Mesothelial cell of epicardium (in vitro differentiated cells): ENCODE measurements at places on chromosomes 5 and 9.

- DNase-seq, result no peak
Observed at GRCh38 chr5:32323741-32324140, 11.0 kb upstream of the MTMR12 start.

- no peak for DNase-seq
Observed at GRCh38 chr5:149759986-149760853, 30.1 kb downstream of the PPARGC1B start.

- no peak for DNase-seq
Observed at GRCh38 chr9:82418334-82418733, 429.8 kb downstream of the SPATA31D1 start.

DNA sequence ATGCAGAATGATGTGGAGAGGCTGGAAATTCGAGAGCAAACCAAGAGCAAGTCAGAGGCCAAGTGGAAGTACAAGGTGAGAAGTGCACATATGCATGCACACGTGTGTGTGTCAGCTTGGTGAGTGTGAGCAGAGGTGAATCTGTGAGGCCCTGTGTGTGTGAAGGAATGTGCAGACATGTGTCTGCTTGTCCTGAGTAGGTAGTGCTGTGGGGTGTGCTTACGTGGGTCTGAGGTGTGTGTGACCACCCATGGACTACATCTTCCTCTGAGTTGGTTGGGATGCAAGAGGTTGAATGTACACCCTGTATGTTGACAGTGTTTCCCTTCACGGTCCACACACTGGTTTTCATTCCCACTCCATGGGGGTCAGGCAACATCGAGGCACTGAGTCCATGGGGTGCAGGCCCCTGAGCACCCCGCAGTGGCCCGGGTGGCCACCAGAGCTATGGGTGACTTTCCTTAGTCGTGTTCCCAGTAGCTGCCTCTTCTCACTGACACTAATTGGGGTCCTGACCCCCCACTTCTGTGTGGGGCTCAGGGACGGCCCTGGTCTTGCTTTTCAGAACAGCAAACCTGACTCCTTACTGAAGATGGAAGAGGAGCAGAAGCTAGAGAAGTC lies 86.7 kb downstream of the PHF2 start:
- no peak for DNase-seq

GRCh38 chr5:146344155-146345118 lies 5.8 kb downstream of the POU4F3 start:
- no peak for DNase-seq

GRCh38 chr5:17314907-17315471 lies 97.6 kb downstream of the BASP1 start:
- DNase-seq, result no peak

GRCh38 chr5:115624994-115625393 lies 842 bp downstream of the TMED7 start:
- DNase-seq, result no peak

DNA sequence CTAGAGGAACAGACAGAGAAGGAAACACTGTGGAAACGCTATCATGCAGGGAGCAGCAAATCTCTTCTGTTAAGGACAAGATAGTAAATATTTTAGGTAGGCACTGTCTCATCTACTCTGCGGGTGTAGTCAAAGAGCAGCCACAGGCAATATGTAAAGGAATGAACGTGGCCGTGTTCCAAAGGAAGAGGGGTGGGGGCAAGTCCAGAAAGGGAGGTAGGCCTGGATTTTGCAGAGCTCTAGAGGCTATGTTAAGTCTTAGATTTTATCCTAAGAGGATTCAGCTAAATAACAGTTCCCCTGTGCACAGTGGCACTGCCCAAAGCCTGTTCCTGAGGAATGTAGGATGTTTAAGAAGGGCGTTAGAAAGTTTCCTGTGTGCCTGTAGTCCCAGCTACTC lies 161.6 kb downstream of the ACTL7B start:
- no peak for DNase-seq

GRCh38 chr5:109958082-109958481 lies 268.4 kb downstream of the MAN2A1 start:
- no peak for DNase-seq

GRCh38 chr5:104111632-104112031 lies 549.0 kb upstream of the NUDT12 start:
- DNase-seq, result no peak

- DNase-seq, result no peak
Observed at GRCh38 chr5:151005950-151006576, 14.3 kb upstream of the GPX3 start.

- no peak for DNase-seq
Observed at GRCh38 chr5:72267685-72268084, 52.4 kb downstream of the MRPS27 start.

DNA sequence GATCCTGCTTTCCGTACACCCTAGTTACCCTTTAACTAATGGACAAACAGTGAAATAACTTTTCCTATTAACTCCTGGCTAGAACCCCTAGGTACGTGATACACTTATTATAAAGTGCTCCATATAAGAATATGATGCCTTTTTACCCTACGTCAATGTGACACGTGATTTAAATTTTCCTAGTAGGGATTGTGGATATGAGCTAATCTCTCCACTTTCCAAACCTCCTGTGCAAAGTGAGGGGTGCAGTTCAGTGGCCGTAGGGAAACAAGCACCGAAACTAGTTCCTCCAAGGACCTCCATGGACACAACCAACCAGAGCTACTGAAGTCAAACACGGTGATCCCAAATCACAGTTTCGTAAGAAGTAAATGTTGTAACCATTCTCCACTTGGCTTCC lies 19.3 kb downstream of the NFIB start:
- no peak for DNase-seq

GRCh38 chr9:96619491-96620180 lies at the start of gene CDC14B:
TSS of gene CDC14B (minus strand) at chr9:96619843. CDS start at chr9:96619378, 465 bp downstream.
- peak; percentile 86 for DNase-seq

DNA sequence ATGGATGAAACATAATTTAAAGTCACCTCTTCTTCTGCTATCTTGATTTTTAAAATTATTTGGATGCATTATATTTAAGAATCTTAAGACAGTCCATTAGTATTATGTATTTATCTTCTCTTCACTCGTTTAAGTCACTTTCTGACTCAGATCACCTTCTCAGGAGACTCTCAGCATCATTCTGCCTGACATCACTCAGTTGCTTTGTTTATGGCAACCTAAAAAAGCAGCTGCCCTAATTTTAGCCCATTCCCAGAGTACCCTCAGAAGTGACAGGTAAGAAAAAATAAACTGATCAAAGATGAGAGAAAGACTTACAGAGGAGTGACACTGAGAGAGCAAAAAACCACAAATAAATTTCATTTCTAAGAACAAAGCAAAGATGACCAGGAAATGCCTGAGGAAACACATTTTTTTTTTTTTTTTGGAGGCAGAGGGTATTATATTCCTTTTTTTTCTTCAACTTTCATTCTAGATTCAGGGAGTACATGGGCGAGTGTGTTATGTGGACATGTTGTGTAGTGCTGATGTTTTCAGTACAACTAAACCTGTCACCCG lies 140.5 kb downstream of the MUSK start:
- DNase-seq, result no peak
